ENCODE measurements at places on chromosomes 7 and 10.
A peak's percentile ranks its signal among the peaks of the same experiment; 100 is the strongest.

GRCh38 chr7:11182736-11183135 is 209.1 kb downstream of the PHF14 start:
- peak; percentile 77 for DNase-seq

GRCh38 chr10:119377958-119378736 is 164.4 kb downstream of the RGS10 start:
- no peak for DNase-seq

DNA sequence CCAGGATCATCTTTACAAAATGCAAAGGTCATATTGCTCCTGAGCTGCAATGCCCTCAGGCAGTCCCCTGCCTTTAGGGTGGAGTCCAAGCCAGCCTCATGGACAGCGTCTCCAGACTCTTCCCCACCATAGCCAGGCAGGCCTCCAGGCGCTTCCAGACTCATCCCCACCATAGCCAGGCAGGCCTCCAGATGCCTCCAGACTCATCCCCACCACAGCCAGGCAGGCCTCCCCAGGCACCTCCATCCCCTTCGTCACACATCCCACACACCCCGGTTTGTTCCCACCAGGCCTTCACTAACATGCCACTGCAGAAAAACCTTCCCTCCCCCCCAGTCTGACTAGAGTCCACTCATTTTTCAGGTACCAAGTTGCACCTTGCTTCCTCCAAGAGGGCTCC is 70.1 kb downstream of the PTPRN2 start:
- DNase-seq: no peak

DNA sequence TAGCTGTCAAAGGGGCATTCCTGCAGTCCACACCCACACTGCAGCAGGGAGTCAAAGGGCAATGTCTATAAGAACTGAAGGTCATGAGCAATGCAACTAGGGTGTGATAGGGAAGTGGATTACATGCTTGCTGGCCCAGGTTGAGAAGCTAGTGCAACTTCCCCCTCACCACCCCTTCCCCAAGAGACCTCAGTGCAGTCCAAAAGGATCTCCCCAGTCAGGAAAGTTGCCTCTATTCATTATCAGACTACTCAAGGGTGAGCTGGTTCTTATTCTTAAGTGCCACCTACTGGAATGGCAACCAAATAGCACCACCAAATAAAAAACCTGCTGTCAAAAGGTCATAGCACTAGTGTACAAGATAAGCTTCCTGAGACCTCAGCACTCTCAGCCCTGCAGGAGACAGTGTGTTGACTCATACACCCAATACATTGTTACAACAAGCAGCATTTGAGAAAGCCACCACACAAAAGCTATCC is 28.2 kb downstream of the MTERF1 start:
- DNase-seq: peak; percentile 22

DNA sequence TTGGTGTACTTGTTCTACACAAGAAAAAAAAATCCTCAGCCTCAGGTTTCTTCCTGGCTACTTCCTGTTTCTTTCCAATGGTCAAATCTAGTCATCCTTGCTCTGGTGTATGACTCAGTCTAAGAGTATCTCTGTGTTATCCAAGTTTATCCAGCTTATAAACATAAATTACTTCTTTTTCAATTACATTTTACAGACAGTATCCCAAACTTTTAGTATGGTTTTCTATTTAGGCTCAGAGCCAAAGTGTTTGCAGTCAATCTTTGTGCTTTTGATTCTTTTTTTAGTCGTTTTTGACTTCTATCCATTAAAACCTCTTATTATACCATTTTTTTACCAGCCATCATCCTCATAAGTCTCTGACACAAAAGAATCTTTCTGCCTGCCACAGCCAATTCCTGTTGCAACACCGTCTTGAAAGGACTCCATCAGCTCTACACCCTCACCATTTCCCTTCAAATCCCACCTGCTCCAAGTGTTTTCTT is 294.6 kb downstream of the PTEN start:
- DNase-seq: peak; percentile 94

GRCh38 chr10:75932921-75933320 is 501.5 kb downstream of the LRMDA start:
- DNase-seq: no peak

DNA sequence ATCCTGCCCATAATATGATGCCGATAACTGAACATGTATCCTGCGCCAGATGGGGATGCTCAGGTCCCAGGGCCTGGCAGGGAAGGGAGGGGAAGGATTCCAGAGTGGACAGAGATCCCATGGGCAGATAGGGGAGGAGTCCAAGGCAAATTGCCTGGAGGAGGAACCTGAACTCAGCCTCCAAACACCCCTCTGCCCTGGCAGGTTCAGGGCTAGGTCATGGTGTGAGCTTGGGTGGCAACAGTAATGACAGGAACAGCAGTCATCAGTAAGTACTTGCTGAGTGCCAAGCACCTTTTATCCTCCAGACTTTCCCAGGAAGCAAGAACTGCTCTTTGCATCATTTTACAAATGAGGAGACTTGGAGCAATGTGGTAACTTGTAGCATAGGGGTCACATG is 3.8 kb upstream of the PALD1 start:
- DNase-seq: no peak

GRCh38 chr10:127614484-127615017 is 65.4 kb downstream of the NPS start:
- no peak for DNase-seq

- DNase-seq: no peak
Observed at GRCh38 chr7:145106001-145106400, 270.1 kb upstream of the TPK1 start.

- DNase-seq: no peak
Observed at GRCh38 chr7:14207138-14207537, 217.7 kb upstream of the ETV1 start.

GRCh38 chr7:1033546-1034145 is 10.7 kb upstream of the GPR146 start:
- DNase-seq: no peak

DNA sequence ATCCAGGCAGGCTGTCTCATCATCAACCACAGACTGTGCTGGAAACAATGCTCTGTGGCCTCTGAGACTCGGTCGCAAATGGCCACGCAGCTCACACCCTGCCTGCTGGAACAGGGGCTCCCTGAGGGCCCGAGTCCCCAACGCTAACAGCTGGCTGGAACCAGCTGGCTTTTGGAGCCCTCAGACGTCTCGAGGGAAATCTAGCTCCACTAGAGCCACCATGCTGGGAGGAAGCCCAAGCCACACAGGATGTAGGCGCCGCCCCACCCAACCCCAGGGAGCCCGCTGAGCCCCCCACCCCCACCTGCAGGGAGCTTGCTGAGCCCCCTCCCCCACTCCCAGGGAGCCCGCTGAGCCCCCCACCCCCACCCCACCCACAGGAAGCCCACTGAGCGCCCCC is 21.4 kb upstream of the PDGFA start:
- no peak for DNase-seq

DNA sequence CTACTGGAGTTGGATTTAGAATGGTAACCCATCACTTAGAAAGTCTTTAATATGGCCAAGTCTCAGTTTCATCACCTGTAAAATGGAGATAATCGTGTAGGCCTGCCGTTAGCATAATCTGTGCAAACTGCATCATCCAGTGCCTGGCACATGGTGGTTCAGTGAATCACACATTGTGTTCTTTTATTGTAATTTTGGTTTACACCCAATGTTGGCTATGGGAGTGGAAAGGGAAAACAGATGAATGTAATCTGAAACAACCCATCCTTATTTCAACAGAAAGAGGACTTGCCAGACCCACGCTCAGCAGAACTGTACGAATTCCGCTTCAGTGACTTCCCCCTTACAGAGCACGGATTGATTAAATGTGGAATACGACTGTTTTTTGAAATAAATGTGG is 27.5 kb downstream of the PDE6C start:
- DNase-seq: no peak

GRCh38 chr10:49605216-49605938 is 4.7 kb upstream of the SLC18A3 start:
- DNase-seq: no peak

GRCh38 chr7:42692621-42693020 is 219.2 kb downstream of the C7orf25 start:
- peak; percentile 91 for DNase-seq

GRCh38 chr7:145092766-145093165 is 256.9 kb upstream of the TPK1 start:
- DNase-seq: no peak

- no peak for DNase-seq
Observed at GRCh38 chr7:100546926-100547800, 8.2 kb downstream of the AGFG2 start.

DNA sequence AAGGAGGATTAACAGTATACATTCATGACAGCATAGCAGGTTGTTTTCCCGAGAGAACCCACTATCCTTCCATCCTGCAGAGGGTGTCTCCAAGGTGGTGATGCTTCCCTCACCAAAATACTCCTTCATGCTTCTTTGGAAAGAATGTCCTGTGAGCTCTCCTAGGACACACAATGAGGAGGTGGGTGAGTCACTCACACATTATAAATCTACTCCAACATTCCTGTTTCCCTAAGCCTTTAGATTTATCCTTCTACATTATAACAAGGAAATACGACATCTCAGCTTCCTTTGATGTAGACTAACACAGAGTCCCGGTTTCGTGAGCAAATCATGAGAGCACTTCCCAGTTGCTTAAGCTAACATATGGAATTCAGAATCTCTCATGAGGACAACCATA is 689.7 kb upstream of the CELF2 start:
- DNase-seq: peak; percentile 68

DNA sequence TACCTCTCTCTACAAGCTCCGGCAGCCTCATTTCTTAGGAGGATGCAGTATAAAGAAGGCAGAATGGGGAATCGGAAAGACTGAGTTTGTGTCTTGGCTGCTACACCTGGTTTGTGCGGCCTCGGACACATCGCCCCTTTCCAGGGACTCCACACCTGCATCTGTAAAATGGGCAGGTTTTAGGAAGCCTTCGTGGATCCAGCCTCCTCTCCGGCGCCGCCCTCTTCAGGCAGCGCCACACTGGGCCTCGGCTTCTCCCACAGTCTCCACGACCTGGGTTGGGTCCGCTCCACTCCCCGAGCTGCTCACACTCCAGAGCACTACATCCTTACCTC is 341 bp downstream of the GOT1 start:
- no peak for DNase-seq

DNA sequence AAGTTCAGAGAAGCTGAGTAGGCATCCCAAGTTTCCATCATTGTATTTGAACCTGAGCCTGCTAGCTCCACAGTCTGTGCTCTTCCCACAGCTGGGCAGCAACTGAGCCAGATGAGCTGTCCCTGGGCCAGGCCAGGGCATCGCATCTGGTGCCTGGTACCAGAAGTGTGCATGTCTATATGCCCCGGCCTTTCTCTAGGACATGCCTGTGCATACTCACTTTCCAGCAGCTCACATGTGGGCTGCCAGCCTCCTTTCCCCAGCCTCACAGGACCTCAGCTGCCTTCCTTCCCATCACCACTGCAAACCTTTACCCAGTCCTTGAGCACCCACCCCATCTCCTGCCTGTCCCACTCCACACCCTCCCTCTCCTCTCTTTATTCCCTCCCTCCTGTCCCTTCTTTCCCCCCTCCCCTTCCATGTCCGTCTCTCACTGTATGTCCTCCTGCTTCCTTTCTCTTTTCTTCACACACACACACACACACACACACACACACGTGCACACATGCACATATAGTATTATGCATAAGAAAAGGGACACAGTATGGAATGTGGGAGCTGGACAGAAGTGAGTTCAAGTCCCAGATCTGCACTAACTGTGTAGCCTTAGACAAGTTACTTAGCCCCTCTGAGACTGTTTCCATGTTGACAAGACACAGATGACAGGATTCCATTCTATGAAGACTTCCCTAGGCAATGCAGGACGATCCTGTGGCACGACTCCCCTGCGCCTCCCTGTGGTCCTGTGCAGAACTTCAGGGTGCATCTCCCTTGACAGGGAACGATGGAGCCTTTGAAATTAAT is 10.9 kb downstream of the CDHR1 start:
- DNase-seq: no peak

GRCh38 chr7:67723591-67723990 is 727.0 kb downstream of the TYW1 start:
- DNase-seq: no peak

DNA sequence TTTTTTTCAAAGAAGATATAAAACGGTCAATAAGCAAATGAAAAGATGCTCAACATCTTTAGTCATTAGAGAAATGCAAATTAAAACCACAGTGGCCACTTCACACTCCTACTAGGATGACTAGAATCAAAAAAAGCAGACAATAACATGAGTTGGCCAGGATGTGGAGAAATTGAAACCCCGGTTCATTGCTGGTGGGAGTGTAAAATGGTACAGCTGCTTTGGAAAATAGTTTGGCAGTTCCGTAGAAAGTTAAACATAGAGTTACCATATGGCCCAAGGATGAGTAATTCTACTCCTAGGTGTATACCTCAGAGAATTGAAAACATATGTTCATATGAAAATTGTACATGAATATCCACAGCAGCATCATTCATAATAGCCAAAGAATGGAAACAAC is 573.3 kb downstream of the GALNT17 start:
- peak; percentile 90 for DNase-seq

GRCh38 chr10:33559105-33559504 is 224.6 kb upstream of the NRP1 start:
- peak; percentile 91 for DNase-seq

DNA sequence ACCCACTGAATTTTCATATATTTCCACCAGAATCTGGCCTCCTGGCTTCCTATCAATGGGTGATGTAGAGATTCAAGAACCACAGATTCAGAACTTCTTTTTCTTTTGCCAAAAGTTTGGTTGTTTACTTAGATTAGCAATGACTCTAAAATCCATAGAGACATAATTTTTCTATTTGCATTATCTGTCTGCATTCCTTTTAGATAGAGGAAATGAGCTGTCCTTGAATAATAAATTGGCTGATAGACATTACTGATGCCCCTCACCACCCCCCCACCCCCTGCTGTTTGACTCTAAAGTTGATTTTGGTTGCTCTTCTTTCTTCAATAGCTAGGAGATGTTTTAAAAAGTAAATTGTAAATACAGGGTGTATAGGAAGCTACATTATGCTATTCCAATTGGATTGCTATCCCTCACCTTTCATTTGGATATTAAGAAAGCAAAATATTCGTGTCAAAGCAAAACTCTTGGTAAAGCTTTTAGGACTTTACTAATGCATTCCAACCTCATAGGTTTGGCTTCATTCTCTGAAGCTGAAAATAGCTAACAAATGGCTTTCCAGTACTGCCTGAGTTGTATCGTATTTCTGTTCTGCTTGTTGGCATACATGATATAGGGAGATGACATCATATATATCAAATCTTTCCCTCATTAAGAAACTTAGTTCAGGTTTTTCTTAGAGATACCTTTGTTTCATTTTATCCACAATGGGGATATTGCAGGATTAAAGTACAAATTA is 606.0 kb downstream of the ARL4A start:
- peak; percentile 64 for DNase-seq

GRCh38 chr7:94426980-94427875 is 32.5 kb downstream of the COL1A2 start:
- peak; percentile 39 for DNase-seq

All from fibroblast of upper back skin (primary cell).